Stimulated activated naive B cell treated with anti-CD40 and anti-IgM and Interleukin-4, amounts not matched to agents 10 μg/mL and 1 μg/mL and 100 μg/mL, for 72 hours (primary cell): ENCODE measurements at places on chromosomes 16 and 17.

DNA sequence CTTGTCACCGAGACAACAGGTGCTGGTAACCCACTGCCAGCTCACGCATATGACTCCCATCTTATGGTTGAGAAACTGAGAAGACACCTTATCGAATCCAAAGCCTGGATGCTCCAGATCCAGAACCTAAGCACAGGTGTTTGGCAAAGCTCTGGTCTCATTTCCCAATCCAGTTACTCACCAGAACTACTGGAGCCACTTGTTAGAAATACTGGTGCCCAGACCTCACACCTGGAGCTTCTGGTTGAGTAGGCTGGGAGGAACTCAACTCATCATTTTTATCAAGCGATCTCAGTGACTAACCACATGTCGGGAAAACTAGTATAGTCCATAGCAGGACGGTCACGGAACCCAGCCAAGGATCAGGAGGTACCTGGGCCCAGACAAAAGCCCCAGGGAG is 86.7 kb upstream of the RCVRN start:
- DNase-seq: no peak
- H3K36me3 ChIP-seq: peaks cover 12% of the 10 kb centered on the region
- H3K27ac ChIP-seq: no peak overlapping the region
- H3K27me3 ChIP-seq: no peaks in the 10 kb centered on the region
- H3K4me3 ChIP-seq: no peak overlapping the region
- H3K4me1 ChIP-seq: peaks cover 9% of the 10 kb centered on the region

DNA sequence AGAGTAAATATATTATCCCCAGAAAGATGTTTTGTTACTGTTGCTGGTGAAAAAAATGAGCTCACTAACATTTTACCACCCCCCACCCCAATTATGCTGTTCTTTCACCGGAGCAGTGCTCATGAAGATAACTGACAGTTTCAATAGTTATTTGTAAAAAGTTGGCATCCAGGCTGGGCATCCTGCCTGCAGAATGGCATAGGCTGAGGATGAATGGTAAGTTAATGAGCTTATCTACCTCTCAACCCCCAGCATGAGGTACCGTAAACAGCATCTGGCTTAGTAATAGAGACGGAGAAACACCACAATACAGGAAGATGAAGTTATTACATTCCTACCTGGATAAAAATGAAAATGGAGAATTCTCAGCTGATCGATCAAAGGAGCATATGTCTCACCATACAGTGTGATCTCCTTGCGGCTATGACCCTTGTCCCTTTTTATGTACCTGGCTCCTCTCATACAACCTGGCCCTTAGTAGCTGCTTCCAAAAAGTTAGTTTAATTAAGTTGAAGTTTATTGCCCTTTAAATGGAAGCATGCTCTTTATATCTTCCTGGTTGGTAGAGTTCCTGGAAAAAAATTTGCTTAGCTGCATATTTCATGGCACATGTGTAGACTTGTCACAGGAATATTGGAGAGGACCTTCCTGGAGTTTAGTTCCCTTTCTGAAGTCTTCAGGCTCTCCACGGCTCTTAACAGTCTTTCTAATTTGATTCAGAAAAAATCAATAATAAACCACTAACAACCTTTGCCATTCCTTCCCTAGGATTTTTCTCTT is 61.2 kb upstream of the MPHOSPH6 start:
- no peaks in the 10 kb centered on the region for H3K4me1 ChIP-seq
- peaks cover 39% of the 10 kb centered on the region for H3K27me3 ChIP-seq
- DNase-seq: no peak
- H3K36me3 ChIP-seq: no peaks in the 10 kb centered on the region
- no peak overlapping the region for H3K4me3 ChIP-seq
- no peak overlapping the region for H3K27ac ChIP-seq

DNA sequence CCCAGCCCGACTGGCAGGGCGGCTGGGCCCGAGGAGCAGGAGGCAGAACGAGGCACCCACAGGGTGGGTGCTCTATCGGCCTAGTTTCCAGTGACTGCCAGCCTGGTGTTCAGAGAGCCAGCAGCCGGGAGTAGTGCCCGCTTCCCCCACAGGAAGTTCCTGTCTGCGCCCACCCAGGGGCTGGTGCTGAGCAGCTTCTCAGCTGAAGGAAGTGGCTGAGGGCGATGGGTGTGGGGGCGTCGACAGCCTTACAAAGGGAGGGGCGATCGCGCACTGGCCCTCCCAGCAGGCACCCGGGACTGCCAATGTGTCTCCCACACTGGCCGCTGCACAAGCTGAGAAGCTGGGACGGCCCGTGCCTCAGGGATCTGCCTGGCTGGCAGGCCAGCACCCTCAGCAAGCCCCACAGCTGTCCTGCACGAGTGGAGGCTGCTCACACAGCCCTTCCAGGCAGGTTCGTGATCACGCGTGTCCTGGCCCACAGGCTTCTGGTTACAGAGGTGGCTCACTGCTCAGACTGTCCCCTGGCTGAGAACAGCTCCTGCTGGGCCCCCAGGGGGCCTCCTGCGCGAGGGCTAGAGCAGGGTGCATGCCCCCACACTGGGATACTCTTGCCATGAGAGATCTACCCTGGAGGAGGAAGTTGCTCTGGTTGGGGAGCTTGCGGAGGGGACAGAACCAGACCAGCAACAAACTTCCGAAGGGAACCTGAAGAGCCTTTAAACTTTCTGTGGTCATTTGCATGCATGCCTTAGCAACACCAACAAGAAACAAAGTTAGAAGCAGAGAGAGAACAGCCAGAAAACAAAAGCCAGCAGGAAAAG is 2.5 kb downstream of the RNF166 start:
- peak; percentile 39 for DNase-seq
- H3K36me3 ChIP-seq: peaks cover 21% of the 10 kb centered on the region
- H3K4me1 ChIP-seq: peaks cover 83% of the 10 kb centered on the region
- H3K27me3 ChIP-seq: no peaks in the 10 kb centered on the region
- peak overlapping the region; percentile 76 for H3K4me3 ChIP-seq

GRCh38 chr16:87840271-87840978 is 28.9 kb downstream of the SLC7A5 start:
- H3K4me3 ChIP-seq: no peak overlapping the region
- H3K4me1 ChIP-seq: peaks cover 28% of the 10 kb centered on the region
- H3K27me3 ChIP-seq: no peaks in the 10 kb centered on the region
- peaks cover 47% of the 10 kb centered on the region for H3K36me3 ChIP-seq

DNA sequence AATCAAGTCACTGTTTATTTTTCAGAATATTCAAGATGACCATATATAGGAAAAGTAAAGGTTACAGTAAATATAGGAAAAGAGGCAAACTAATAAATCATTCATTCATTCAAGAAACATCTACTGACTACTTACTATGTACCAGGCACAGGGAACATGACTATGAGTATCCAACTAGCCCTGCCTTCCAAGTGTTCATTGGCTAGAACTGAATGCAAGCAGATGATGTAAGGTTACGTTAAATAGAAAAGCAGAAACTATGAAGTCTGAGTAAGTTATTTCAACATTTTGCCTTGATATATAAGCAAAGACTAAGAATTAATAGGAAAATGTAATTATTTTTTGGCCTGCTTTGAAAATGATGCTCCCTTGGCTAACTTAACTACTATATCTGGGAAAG is 36.7 kb downstream of the SPAG9 start:
- H3K27me3 ChIP-seq: no peaks in the 10 kb centered on the region
- no peak overlapping the region for H3K4me3 ChIP-seq

DNA sequence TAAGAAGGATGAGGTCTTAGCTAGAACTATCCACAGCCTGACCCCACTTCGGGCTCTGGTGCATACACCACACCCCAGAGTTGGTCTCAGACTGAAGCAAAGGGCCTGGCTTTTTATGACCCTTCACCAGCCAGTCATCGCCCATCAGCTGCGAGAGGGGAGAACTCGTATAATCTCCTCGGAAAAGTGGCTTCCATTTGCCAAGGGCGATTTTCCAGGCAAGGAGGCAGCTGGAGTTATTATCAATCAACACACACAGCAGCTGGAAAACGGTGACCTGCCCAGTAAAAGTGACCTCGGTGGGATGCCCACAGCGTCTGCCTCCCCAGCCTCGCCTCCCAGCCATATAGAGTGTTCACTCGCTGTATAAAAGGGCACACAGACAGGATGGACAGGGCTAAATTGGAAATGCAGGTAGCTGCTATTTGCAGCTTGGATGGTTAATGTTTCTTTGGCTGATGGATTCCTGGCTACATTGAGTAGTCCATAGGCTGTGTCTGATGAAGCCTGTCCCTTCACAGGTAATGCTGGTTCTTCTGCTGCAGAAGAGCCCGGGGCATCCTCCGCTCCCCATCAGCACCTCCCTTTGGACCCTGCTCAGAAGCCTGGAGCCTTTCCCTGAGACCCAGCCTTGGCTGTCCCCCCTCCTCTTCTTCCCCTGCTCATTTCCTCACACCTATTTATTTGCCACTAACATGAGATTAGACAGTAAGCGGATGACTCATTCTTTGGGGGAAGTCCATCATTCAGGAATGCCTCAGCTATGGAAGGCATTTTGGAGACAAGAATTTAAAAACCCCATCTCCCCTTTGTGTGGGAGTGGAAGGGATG is 45.7 kb downstream of the TMEM186 start:
- H3K27ac ChIP-seq: no peak overlapping the region
- no peak for DNase-seq
- H3K27me3 ChIP-seq: no peaks in the 10 kb centered on the region
- H3K36me3 ChIP-seq: peaks cover 34% of the 10 kb centered on the region

DNA sequence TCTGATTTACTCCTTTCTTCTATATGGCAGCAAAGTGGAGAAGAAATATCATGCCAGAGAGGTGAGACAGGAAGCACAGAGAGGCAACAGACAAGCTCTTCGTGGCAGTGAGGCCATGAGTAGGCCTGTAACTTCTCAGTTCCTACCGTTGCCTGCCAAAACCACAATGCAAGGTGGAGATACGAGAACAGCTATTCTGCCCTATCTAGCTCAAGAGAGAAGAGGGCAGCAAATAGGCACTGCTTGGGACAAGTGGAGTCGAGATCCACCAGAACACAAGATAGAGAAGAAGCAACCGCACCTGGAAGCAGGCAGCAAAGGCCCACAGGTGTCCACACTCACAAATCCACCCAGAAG is 24.8 kb downstream of the RANBP10 start:
- H3K4me1 ChIP-seq: peaks cover 24% of the 10 kb centered on the region
- no peak for DNase-seq
- peak overlapping the region; percentile 26 for H3K27ac ChIP-seq
- no peaks in the 10 kb centered on the region for H3K27me3 ChIP-seq

GRCh38 chr16:87635541-87636049 is 33.3 kb downstream of the JPH3 start:
- peak overlapping the region; percentile 61 for H3K27ac ChIP-seq
- peaks cover 12% of the 10 kb centered on the region for H3K4me1 ChIP-seq
- H3K27me3 ChIP-seq: peaks cover 32% of the 10 kb centered on the region

- H3K4me1 ChIP-seq: no peaks in the 10 kb centered on the region
- H3K36me3 ChIP-seq: no peaks in the 10 kb centered on the region
- no peak for DNase-seq
- H3K4me3 ChIP-seq: no peak overlapping the region
- H3K27ac ChIP-seq: no peak overlapping the region
- H3K27me3 ChIP-seq: peaks cover 12% of the 10 kb centered on the region
These were observed 352.5 kb downstream of the NPIPA8 start for GRCh38 chr16:17983847-17984639.

GRCh38 chr16:12120217-12120981 is 143.9 kb downstream of the SNX29 start:
- no peaks in the 10 kb centered on the region for H3K27me3 ChIP-seq
- peaks cover 38% of the 10 kb centered on the region for H3K4me1 ChIP-seq
- no peak overlapping the region for H3K4me3 ChIP-seq
- H3K27ac ChIP-seq: peak overlapping the region; percentile 37
- peaks cover 37% of the 10 kb centered on the region for H3K36me3 ChIP-seq

DNA sequence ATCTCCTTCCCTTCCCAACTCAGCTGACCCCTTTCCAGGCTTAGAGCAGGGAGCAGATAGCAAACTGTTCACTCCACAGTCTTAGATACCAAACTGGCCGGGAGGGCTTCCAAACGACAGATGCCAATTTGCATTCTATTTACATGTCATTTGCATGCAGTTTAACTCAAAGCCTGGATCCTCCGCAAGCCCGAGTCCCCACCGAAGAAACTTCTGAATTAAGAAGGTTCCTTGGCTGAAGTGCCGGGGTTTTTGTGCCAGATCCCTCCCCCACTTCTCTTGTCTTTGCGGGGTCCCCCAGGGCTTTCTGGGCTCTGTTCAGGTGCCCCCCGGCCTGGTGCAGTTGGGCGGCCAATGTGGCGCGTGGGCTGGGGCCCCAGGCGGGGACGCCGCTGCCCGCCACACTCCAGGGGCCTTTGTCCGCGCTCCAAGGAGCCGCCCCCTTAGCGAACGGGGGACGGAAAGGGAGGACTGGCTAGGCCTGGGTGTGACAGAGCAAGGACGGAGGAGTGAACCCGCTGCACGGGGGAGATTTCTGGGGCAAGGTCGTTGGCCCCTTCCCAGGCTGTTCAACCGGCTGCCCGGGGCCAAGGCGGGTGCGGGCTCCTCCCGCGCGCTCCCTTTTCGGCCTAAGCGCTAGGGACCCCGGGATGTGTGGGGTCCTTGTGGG is 1.2 kb downstream of the GPRC5B start:
- DNase-seq: no peak
- H3K4me3 ChIP-seq: no peak overlapping the region
- H3K36me3 ChIP-seq: no peaks in the 10 kb centered on the region
- H3K4me1 ChIP-seq: peaks cover 17% of the 10 kb centered on the region
- H3K27me3 ChIP-seq: peaks cover 68% of the 10 kb centered on the region

- H3K36me3 ChIP-seq: no peaks in the 10 kb centered on the region
- no peak for DNase-seq
- no peak overlapping the region for H3K27ac ChIP-seq
These were observed 588.5 kb upstream of the HSBP1 start for GRCh38 chr16:83219285-83219684.

DNA sequence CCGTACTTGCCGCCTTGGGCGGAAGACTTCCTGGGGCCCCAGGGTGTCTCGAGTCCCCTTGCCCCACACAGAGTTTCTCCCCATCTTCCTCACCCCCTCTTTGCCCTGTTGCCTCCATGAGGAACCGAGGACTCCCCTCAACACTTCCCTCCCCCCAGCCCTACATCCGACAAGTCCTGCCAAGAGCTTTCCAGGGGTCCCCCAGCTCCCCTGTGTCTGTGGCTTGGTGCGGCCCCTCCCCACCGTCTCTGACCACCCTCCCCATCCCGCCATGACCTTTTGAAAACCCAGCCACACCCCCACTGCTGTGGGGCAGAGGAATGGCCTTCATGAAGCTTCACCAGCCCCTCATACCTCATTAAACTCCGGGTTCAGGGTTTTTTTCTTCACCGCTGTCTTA is 11.4 kb downstream of the SCGB1C2 start:
- H3K4me1 ChIP-seq: peaks cover 1% of the 10 kb centered on the region
- no peak overlapping the region for H3K4me3 ChIP-seq
- no peak for DNase-seq
- no peak overlapping the region for H3K27ac ChIP-seq
- H3K27me3 ChIP-seq: peaks cover 12% of the 10 kb centered on the region

- H3K4me3 ChIP-seq: no peak overlapping the region
- H3K36me3 ChIP-seq: peaks cover 38% of the 10 kb centered on the region
- DNase-seq: no peak
- H3K27ac ChIP-seq: no peak overlapping the region
- peaks cover 47% of the 10 kb centered on the region for H3K4me1 ChIP-seq
These were observed 28.4 kb downstream of the HAPSTR1 start for GRCh38 chr16:9119795-9120194.

GRCh38 chr17:1201132-1201702 is 21.4 kb upstream of the ABR start:
- peaks cover 18% of the 10 kb centered on the region for H3K36me3 ChIP-seq
- H3K27ac ChIP-seq: no peak overlapping the region
- no peak for DNase-seq

- H3K27ac ChIP-seq: no peak overlapping the region
- no peak overlapping the region for H3K4me3 ChIP-seq
- H3K4me1 ChIP-seq: peaks cover 10% of the 10 kb centered on the region
- DNase-seq: no peak
- no peaks in the 10 kb centered on the region for H3K27me3 ChIP-seq
These were observed 18.3 kb downstream of the UBFD1 start for GRCh38 chr16:23575834-23576233.
